ENCODE measurements at places on chromosomes 12 and 14.
A peak's percentile ranks its signal among the peaks of the same experiment; 100 is the strongest.

- no peak for DNase-seq
These were observed 1.9 kb downstream of the GPR68 start for GRCh38 chr14:91242635-91243034.

GRCh38 chr12:64082866-64083268 lies 139.2 kb downstream of the KICS2 start:
- no peak for DNase-seq

DNA sequence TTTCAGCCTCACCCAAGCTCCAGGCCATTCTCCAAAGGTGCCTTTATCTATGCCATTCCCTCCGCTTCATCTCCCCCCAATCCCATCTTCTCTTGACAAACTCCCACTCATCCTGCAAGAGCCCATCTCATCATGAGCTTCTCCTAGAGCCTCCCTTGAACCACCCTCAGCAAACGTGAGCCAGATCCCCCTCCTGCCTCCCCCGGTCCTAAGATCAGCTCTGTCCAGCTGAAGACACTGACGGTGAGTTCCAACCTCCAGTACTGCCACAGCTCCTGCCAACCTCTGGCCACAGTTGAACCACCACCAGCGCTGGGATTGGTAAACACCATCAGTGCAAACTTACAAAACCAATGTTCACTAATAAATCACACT lies 124.6 kb downstream of the BCL11B start:
- DNase-seq = no peak

DNA sequence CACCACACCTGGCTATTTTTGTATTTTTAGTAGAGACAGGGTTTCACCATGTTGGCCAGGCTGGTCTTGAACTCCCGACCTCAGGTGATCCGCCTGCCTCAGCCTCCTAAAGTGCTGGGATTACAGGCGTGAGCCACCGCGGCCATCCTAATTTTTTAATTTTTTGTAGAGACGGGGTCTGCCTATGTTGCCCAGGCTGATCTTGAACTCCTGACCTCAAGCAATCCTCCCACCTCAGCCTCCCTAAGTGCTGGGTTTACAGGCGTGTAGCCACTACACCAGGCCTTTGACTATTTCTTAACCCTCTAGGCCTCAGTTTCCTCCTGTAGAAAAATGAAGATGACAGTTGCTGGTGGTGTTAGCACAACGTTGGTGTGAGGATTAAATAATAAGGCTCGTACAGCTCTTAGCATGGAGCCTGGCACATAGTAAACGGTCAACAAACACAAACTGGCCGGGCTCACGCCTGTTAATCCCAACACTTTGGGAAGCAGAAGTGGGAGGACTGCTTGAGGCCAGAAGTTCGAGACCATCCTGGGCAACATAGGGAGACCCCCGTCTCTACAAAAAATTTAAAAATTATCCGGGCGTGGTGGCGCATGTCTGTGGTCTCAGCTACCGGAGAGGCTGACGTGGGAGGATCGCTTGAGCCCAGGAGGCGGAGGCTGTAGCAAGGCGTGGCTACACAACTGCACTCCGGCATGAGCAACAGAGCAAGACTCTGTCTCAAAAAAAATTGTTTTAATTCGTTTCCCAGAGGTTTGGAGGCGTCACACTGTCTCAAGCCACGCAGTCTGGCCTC lies 979 bp downstream of the DDX54 start:
- DNase-seq = no peak

DNA sequence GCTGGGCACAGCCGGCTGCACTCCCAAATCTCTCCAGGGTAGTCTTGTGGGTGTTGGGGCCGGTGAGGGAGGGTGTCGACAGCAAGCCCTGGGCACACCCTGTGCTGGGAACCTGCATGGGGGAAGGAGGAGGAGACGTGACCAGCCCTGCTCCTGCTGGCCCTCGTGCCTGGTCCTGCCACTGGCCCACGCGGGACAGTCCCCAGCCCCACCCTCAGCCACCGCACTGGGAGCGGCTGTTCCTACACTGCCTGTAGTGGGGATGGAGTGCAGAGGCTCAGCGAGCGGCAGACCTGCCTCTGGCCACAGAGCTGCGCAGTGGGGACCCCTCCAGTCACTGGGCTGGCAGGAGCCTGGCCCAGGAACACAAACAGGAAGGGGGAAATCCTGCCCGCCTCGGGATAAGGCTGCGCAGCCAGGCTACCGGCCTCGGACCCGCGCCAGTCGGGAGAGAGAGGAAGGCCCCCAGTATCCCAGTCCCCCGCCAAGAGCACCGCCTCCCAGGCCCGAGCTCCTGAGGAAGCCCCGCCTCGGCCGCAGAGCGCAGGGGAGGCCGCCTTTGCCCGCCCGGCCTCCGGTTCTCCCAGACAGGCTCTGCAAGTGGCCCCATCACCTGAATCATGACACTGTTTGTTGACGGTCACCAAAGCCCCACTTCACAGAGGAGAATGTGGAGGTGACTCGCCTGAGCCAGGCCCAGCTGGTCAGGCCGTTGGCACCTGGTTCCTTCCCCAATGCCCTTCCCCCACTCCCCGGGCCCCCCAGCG lies 10.6 kb downstream of the AHNAK2 start:
- peak; percentile 32 for DNase-seq

DNA sequence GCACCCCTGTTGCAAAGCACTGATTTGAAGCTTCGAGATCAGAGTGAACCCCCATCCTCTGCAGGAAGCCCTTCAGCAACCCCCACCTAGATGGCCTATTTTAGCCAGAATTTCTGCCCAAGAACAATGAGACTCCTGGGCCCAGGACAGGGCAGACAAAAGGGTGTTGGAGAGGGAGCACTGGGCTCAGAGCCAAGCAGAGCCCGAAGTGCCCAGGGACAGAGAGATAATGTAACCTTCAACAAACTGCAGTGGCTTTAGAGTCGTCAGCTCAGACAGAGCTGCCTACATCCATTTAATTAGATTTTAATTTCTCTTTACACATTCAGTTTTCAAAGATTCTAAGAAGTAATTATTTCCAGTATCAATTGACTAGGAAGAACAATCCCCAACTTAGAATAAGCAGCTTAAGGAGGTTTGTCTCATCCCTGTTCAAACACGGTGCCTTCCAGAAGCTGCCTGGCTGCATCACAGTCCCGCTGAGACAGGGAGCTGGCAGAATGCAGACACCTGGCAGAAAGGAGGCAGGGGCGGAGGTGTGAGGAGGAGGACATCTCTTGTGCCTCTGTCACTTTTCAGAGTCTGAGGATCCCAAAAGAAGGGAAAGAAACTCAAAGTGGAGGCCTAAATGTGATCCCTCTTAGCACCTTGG lies 504.9 kb upstream of the CCDC196 start:
- no peak for DNase-seq

GRCh38 chr12:20205854-20206253 lies 162.5 kb upstream of the PDE3A start:
- DNase-seq = no peak

DNA sequence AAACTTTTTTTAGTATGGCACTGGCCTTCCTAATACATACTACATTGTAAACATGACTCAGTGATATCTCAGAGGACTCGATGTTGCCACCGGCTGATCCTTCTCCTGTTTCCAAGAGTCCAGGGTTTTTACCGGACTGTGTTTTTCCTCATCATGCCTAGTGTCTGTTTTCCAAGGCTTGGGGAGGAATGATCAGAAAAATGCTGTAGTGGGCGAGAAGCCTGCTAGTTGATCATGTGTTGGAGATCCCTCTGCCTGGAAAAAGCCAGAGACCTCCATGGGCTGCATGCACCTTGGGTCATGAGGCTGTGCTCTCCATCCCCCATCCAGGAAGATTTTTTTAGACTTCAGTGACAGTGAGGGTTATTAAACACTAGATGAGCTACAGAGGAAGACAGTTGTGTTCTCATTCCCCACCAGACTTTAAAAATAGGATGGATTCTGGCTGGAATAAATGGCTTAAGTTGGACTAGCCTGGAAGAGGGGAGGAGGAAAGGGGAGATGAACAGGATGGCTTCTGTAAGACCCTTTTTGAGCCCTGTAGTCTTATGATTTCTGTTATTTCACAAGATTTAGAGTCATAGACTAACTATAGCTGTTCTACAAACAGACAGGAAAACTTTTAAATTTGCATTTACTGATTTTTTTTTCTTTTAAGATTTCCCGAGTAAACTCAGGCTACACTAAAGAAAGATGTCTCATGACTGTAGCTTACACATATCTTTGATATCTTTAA lies 145.7 kb downstream of the SAMD4A start:
- DNase-seq = peak; percentile 50

GRCh38 chr12:104443008-104443407 lies 13.7 kb upstream of the CHST11 start:
- DNase-seq = no peak

- DNase-seq = peak; percentile 69
These were observed 41.8 kb downstream of the CORO1C start for GRCh38 chr12:108689314-108690190.

GRCh38 chr12:48192861-48193260 lies 9.4 kb downstream of the CCDC184 start:
- DNase-seq = no peak

Measured in fibroblast of skin of scalp (primary cell).